GM04504 (cell line): ENCODE measurements at places on chromosomes 4 and X.

- no peak for DNase-seq
Observed at GRCh38 chr4:85407546-85407945, 67.4 kb upstream of the ARHGAP24 start.

GRCh38 chrX:3651277-3651676 is 62.2 kb downstream of the PRKX start:
- DNase-seq = peak; percentile 4

DNA sequence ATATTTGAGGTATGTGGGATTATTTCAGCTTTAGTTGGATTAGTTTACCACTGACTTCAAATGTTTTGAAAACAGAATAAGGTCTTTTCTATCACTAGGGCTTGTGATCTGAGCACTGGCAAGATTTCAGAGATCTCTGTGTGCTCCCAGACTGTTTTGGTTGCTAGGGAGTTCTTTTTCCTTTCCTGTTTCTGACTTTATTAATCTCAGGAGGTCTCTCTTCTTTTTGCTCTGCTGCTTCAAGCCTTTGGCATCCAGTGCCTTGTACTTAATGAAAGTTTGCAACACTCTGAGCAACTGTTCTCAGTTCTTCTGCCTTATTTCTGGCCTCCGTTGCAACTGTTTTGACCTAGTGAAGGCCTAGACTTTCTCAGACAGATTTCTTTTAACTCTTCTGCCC is 32.1 kb upstream of the PAQR3 start:
- DNase-seq = no peak

DNA sequence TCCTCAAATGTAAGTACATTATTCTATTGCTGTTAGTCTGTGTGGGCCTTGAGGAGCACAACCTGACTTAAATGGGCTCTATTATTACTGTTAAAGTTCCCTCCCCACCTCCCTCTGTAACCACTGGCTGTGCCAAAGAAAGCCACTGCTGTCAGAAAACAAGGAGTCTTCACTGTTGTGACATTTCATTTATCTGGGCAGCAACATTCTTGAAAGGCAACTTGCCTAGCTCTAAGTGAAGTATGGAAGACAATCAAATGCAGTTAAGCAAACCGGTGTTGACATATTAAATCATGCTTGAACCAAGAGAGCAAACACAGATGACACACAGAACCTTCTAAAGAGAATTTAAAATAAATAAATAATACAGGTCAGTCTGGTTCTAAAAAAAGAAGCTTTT is 81.0 kb downstream of the EPHA5 start:
- DNase-seq = no peak

DNA sequence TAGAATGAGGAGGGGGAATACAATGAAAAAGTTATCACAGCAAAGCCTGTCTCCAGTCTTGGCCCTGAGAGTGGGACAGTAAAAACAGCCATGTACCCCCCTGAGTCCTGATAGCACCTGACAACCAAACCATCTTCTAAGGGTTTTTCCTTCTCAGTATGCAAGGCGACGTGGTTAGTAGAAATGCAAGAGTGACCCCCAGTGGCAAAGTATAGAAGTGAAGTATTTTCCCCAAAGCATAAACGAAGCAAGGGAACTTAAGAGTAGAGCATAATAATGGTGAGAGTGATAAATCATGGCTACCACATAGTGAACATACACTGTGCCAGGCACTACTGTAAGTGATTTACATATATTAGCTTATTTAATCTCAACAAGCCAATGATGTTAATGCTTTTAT is 52.8 kb downstream of the FAM47C start:
- peak; percentile 7 for DNase-seq

GRCh38 chr4:127656047-127656680 is 23.4 kb downstream of the INTU start:
- no peak for DNase-seq

- DNase-seq = no peak
Observed at GRCh38 chrX:136146614-136147314, 569 bp upstream of the FHL1 start.

GRCh38 chr4:184548648-184549341 is 74.4 kb upstream of the IRF2 start:
- no peak for DNase-seq

GRCh38 chr4:46196086-46196485 is 72.2 kb upstream of the GABRG1 start:
- DNase-seq = no peak

- no peak for DNase-seq
Observed at GRCh38 chr4:55169352-55169961, 44.1 kb upstream of the KDR start.

- no peak for DNase-seq
Observed at GRCh38 chr4:153728151-153728550, 31.7 kb downstream of the RNF175 start.

- no peak for DNase-seq
Observed at GRCh38 chrX:39161611-39162255, 360.5 kb downstream of the MID1IP1 start.

GRCh38 chr4:135538698-135539097 is 1337.1 kb upstream of the PABPC4L start:
- DNase-seq = no peak

DNA sequence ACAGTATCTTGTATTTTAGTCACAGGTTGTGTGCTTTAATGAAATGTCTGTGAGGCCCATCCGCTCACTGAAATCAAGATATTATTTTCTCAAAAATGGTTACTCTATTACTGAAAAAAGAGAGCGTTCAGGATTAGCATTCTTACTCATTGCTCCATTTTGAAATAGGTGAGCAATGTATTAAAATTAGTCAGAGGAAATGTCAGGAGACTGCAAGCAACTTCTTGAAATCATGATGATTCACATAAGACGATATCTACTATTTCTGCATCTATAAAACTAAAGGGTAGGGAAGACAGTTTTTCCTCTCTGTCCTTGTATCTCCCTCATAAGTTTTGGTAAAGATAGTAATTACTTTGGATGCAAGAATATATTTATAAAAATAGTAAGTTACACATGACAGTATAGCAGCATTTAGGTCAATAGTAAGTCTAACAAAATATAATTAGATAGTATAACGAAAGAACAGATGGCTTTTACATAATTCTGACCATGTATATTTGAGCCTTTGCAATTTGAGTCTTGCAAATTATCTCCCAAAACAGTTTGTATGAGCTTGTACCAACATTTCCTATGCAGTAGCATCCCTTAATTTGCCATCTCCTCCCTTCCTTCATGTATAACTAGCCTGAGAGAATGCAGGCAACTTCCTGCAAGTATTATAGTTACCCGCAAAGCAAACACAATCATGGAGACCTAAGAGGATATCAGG is 937.8 kb downstream of the PCDH7 start:
- peak; percentile 3 for DNase-seq

GRCh38 chr4:87150498-87151261 is 69.7 kb downstream of the KLHL8 start:
- DNase-seq = peak; percentile 46

GRCh38 chr4:57363346-57363745 is 253.2 kb upstream of the IGFBP7 start:
- DNase-seq = no peak

- DNase-seq = no peak
Observed at GRCh38 chrX:25175743-25176142, 160.0 kb upstream of the ARX start.

- DNase-seq = no peak
Observed at GRCh38 chrX:73876911-73877310, 313.9 kb downstream of the CHIC1 start.

- DNase-seq = no peak
Observed at GRCh38 chrX:40304115-40304514, 206.4 kb upstream of the BCOR start.

GRCh38 chr4:152115794-152116193 is 355.0 kb upstream of the GATB start:
- no peak for DNase-seq

GRCh38 chr4:177451108-177451500 is 8.9 kb upstream of the AGA start:
- DNase-seq = no peak

- no peak for DNase-seq
Observed at GRCh38 chrX:11575332-11575731, 90.4 kb downstream of the ARHGAP6 start.

GRCh38 chrX:104307341-104307740 is 52.6 kb upstream of the ESX1 start:
- no peak for DNase-seq

GRCh38 chr4:37762294-37762990 is 64.0 kb upstream of the PGM2 start:
- DNase-seq = no peak

GRCh38 chr4:176610594-176610993 is 182.1 kb downstream of the VEGFC start:
- DNase-seq = no peak

DNA sequence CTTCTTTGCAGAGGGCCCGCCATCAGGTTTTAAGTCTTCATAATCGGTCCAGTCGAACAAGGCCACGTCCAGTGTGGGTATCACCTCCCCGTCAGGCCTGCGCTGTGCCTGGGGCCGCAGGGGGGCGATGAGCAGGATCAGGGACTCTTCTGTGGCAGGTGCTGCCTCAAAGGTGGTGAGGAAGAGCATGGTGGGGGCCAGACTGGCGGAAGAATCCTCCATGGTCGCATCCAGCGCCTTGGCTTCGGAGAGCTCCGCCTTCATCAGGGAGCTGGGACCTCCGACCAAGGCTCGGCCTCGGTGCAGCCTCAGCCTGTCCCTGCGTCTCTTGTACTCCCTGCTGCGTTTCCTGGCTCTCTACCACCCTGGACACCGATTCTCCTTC is 17.5 kb downstream of the FAM9A start:
- no peak for DNase-seq

GRCh38 chr4:95798727-95799126 is 41.2 kb upstream of the PDHA2 start:
- no peak for DNase-seq

DNA sequence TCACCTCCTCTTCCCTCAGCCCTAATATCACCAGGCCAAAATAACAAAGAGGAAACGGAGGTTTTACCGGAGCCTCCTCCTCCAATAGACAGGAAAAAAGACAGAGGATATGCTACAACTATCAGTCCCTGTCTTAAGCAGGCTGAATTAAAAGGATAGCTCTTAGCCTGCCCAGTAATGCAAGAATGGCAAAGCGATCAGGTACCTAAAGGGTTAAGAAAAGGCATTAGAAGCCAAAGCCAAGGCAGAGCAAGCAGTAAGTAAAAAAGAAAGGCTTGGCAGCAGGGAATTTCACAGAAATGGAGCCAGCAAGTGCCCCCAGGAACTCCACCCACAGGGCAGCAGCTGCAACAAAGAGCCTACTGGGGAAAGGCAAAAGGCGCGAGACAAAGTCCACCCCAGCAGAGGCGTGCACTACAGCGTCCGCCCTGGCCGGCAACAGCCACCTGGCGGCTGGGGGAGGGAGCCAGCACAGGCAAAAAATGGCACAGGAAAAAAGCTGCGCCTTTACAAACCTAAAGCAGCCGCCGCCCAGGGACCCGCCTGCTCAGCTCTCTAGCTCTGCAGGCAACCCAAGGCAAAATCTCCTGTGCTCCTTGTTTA is 220.6 kb upstream of the ZC4H2 start:
- DNase-seq = no peak

DNA sequence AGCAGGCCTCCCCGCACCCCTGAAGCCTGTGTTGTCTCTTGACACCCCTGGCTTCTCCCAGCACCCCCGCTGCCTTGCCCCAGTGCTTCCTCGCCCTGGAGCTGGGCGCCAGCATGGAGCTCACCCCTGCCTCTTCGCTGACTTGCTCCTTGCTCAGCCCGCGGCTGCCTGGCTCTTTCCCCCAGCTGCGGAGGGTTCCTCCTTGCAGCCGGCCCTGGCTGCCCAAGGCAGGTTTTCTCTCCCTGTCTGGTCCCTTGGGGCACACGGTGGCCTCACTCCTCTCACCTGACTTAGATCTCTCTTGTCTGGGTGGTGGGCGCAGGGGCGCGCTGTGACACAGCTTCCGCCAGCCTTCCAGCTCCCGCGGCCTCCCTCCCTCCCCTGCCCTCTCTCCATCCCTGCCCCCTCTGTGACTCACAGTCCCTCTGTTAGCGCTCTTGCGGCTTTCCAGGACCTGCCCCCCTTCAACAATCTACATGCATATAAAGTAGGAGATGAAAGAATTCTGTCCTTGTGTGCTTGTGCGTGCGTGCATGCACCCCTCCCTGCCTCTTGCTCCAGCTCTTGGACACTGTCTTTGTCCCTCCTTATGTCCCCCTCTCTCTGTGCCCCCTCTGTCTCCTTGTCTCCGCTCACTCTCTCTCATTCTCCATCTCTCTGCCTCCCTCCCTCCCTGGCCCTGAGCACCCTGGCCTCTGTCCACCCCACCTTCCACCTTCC is 2.2 kb downstream of the PLXNB3 start:
- DNase-seq = peak; percentile 35

DNA sequence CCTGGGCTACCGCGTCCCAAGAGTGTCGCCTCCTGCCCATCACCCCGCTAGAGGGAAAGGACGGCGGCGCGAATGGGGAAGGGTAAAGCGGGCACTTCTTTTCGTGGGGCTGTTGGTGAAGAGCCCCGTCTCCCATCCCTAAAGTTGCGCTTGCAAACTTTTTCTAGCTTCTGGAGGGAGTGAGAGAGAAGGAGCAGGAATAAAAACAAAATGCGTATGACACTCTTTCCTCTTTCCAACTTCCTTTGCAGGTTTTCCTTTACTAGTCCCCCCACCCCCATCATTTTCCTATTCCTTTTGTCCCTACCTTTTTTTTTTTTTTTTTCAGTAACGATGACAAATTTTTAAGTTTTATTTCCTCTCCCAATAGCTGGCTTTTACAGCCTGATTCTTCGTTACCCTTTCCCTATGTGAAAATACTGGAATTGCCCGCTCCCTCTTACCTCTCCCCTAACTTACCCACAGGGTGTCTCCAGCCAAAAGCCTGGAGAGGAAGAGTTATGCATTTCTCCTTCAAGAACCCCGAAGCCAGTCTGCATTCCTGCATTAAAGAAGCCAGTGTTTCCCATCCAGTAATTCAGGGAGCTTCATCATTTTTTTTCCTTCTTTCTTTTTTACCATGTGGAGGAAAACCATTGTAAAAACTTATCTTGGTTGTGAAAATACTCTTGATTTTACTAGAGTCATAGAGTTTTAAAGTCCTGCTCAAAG is 613 bp upstream of the ARSJ start:
- no peak for DNase-seq

DNA sequence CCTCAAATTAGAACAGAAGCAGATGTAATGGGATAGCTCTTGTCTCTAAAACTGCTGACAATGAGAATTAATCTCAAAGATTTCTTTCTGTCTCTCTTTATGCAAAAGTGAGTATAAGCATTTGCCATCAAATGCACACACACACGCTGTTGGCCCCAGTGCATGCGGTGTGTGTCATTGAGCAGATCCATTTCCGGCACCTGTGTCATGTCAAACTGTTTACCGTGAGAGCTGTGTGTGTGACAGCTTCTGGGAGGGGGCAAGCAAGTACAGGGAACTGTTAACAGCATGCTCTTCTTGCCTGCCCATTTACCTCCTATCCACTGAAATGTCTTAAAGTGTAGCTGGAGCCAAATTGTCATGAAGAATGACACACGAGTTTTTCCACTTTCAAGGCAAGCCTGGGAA is 297.9 kb upstream of the FAT4 start:
- no peak for DNase-seq

- DNase-seq = no peak
Observed at GRCh38 chr4:145497199-145498149, 15.8 kb downstream of the SMAD1 start.

DNA sequence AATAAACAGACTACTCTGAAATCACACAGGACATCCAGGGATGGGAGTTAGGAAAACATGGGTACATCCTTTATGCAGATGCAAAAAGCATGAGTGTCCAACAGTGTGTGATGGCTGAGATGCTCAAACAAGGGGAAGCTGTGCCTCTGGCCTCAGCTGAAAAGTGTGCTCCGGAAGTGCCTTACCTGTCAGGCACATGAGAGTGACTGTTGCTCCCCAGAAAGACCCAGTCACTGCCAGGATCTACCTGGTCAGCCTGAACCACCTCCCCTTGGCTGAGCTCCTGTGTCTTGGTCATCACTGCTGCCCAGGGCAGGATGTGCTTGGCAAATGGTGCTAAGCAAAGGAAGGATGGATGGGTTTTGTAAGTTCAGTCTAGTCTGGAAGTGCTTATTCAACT is 4.0 kb downstream of the PPP2R2C start:
- no peak for DNase-seq
